Femur (tissue), 1 donor: ENCODE measurements at places on chromosomes 1 and 21.

DNA sequence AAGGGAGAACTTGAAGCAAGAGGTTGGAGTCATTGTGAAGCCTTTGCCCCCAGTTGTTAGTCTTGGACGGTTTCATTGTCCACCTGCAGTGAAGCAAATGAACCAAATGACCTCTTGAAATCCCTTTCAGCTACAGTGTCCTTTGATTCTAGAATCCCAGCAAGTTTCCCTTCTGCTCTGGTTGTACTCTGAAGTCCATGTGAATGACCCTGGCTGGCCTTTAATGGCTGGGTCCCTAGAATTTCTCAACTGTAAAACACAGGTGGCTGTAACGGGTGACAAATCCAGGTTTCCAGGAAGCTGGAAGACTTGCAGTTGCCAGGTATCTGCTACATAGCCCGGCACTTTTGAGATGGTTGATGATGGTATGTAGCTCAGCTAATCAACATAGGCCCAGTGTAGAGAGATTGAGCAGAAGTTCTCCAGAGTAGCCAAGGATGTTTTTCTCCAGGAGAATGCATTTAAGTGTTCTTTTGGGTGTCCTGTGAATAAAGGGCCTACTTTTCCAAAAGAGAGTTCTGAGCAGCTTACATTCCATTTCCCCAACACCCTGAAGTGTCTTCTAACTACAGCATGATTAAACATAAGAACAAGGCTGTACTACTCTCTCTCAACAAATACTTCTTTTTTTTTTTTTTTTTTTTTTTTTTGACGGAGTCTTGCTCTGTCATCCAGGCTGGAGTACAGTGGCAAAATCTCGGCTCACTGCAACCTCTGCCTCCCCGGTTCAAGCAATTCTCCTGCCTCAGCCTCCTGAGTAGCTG, 17.6 kb upstream of the SLC30A1 start:
- DNase-seq, result no peak

- DNase-seq, result no peak
Measured at GRCh38 chr1:228297242-228297641, 89.4 kb downstream of the OBSCN start.

DNA sequence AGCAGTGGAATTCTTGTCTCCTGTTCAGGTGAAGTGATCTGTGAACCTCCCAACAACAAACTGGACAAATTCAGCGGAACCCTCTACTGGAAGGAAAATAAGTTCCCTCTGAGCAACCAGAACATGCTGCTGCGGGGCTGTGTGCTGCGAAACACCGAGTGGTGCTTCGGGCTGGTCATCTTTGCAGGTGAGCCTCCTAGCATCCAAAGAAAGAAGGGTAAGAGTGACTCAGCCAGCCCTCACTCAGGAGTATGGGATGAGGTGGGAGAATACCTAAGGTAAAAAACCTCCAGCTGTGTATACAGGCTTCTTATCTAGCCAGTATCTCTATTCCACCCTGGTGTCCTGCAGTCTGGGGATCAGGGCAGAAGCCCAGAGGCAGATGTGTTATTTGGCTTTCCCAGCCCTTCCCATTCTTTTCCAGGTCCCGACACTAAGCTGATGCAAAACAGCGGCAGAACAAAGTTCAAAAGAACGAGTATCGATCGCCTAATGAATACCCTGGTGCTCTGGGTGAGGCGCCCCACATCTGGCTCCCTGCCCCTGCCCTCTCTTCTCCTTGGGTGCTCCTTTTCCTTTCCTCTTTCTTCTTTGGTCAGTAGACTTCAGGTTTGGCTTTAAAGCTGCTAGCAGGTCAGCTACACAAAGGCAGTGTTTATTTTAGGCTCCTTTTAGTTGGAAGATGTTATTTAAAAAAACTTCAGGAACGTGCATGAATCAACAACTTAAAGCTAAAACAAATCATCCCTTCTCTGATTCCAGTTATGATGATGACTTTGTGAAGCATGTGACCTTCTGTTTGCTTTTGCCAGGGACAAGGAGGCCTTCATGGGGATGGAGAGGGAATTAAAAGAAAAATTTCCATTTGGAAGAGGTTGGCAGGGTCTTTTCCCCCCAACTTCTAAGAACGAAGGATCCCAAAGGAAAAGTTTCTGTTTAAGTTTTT, 9.0 kb downstream of the ATP8B2 start:
- DNase-seq, result no peak

GRCh38 chr1:24867084-24867870, 62.8 kb downstream of the RUNX3 start:
- DNase-seq, result no peak

DNA sequence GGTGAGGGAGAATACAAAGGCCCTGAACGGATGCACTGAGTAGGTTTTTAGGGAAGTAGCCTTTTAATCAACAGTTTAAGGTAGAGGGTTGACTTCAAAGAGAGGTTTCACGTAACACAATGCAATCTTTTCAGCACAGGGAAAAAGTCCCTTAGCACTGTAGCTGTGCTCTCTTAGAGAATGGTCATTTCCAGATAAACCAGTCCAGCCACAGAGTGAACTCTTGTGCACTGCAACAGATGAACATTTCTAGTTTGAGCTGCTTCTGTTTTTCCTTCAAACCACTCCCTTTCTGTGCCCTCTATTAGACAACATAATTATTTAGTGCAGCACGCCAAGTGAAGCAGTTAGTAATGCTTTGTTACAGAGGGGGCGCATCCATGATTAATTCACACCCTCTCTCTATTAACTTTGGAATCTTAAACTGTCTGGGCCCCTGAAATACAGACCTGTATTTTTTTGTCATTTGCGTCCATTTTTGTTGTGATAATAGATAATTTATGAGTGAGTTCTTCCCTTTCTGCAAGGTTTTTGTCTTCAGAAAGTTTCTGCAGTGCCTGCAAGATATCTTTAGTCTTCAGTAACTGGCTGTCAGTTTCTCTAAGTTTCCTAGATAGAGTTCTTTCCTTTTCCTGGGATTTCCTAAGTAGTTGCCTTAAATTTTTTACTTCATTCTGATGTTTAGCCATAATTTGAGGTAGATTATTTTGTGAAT, 22.9 kb downstream of the LCA5L start:
- DNase-seq, result no peak
